Heart right ventricle (tissue), 16 donors: ENCODE measurements at places on chromosomes 12 and 14. TPM values are rescaled to one million over a fixed set of nuclear protein-coding genes. Genes with fewer than 3 reads are reported as not detected.

PKP2 gene
- 639 TPM for total RNA-seq

MYF6 gene
- 0.45 TPM for total RNA-seq

AKAP6 gene
- total RNA-seq = 176 TPM

LRP10 gene
- total RNA-seq = 89.6 TPM

BEST3 gene
- total RNA-seq = not detected

PDE3A gene
- total RNA-seq = 360 TPM

WSCD2 gene
- total RNA-seq = not detected

TTC9 gene
- total RNA-seq = 1.8 TPM

PLXNC1 gene
- total RNA-seq = 3.2 TPM
